ENCODE measurements at places on chromosomes 3 and 15. TPM values are rescaled to one million over a fixed set of nuclear protein-coding genes. Genes with fewer than 3 reads are reported as not detected.

The IMPG2 gene
- total RNA-seq: 2.1 TPM

GRCh38 chr3:103006526-103007183 lies 571.8 kb downstream of the ZPLD1 start:
- peak; percentile 17 for DNase-seq

DNA sequence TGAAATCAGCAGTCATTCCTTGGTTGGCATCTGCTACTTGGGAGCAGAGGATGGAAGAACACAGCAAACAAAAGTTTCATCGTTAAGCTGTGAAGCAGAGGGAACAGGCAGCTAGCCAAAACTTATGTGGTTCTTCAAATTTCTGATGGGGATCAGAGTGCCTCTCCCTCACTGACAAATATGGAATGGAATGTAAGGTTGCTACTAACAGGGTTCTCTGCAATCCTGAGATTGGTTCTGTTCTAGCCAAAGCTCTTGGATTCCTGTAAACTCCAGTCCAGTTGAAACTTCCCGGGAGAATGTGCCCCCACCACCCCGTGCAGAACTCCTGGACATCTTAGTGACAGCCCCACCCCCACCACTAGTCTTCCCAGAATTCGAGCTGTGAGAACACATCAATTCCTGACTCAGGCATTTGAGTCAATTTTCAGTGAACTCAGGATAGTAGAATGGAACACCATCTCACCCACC lies 55.9 kb upstream of the PHLDB2 start:
- DNase-seq: peak; percentile 72

DNA sequence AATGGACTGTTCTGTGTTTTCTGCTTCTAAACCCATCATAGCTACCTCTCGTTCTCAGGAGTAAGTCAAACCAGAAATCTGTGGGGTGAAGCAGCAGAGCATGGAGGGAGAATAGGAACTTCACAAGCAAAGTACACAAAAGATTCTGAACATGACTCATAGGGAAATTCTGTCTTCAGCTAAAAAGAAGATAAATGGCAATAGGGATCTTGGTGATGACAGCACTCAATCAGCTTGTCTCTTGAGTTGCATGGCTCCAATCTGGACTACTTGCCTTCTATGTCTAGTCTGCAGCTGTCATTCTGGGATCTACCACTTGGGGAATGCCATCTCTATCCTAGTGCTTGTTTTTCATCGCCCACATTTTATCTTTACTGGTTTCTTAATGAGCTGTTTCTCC lies 13.5 kb upstream of the GRAMD1C start:
- no peak for DNase-seq

DNA sequence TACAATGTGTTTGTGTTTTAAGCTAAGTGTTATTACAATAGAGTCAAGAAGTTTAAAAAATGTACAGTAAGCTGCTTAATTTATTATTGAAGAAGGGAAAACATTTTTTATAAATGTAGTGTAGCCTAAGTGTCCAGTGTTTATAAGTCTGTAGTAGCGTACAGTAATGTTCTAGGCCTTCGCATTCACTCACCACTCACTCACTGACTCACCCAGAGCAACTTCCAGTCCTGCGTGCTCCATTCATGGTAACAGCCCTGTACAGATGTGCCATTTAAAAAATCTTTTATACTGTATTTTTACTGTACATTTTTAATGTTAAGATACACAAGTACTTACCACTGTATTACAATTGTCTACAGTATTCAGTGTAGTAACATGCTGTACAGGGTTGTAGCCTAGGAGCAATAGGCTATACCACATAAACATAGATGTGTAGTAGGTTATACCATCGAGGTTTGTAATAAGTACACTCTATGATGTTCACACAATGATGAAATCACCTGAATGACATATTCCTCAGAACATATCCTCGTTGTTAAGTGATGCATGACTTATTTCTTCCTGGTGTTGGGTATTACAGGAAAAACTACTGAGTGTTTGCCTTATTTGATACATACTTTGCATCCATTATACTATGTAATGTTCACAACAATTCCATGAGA lies 156.6 kb upstream of the NUDT16 start:
- no peak for DNase-seq

The SAMD7 gene
- not detected for total RNA-seq

DNA sequence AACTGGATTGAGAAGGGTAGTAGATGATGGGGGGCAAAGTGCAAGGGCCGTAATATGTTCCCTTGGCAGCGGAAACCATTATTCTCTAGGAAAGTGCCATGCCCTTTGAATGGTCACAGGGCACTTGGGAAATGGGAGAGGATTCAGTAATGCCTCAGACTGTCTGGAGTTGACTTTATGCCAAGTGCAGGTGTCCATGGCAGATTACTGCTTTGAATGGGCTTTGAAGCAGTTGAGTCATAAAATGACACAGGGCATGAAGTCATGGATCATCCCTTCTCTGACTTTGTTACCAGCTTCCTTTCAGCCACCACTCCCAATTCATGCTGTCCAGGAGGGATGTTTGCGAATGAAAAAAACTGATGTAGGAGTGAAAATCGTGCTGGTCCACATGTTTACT lies 20.1 kb downstream of the AADACL2 start:
- no peak for DNase-seq

DNA sequence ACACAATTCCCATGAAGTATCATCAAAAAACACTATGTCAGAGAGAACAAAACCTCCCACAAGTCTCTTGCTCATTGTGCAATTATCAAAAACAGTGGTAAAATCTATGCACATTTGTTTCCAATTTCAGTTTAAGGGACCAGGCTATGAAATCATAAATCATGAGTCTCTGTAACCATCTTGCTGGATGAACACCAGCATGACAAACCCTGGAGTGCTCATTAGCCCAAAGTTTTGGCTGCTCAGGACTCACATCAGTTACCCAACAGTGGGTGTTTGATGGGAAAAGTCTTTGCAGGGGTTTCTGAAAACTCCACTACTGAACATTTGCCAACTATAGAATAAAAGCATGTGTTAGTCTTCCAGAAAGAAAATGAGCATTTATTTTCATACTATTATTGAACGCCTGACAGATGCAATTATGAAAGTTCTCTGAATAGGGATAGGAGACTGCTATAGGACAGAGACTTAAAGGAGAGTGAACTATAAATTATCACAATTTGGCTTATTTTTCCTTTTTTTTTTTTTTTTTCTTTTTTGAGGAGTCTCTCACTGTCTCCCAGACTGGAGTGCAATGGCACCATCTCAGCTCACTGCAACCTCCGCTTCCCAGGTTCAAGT lies 240.8 kb upstream of the KCNMB2 start:
- DNase-seq: peak; percentile 42

GRCh38 chr3:132569153-132569552 lies 27.9 kb upstream of the ACKR4 start:
- DNase-seq: peak; percentile 24

DNA sequence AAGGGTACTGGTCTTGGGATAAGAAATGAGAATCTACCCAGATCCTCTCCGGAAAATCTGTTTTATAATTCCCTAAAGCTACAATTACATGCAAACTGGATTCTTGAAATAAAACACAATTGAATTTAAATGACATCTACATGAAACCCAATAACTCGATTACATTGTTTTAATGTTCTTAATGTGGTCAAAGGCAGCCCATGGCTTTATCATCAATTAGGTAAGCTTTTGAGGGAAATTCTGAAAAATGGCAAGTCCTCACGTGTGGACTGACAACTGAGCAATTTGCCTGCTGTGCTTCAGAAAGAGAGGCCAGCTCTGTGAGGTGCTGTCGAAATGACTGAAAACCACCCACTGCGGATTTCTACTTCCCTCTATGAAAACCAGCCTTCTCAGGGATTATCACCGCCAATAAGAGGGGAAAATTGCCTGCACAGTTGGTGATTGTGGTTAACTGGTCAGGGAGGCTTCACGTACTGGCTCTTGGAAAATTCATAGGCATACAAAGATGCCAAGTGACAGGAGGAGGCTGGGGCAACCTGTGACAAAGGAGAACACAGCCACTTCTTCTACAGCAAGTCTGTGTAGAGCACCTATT lies 200.8 kb upstream of the SLCO3A1 start:
- DNase-seq: no peak

The GASK1A gene
- total RNA-seq: 11.2 TPM

The GRM7 gene
- 1.6 TPM for total RNA-seq

The NMNAT3 gene
- 7.5 TPM for total RNA-seq

The GFM1 gene
- total RNA-seq: 95.5 TPM

- no peak for DNase-seq
Observed at GRCh38 chr3:45927881-45928280, 15.4 kb upstream of the CXCR6 start.

DNA sequence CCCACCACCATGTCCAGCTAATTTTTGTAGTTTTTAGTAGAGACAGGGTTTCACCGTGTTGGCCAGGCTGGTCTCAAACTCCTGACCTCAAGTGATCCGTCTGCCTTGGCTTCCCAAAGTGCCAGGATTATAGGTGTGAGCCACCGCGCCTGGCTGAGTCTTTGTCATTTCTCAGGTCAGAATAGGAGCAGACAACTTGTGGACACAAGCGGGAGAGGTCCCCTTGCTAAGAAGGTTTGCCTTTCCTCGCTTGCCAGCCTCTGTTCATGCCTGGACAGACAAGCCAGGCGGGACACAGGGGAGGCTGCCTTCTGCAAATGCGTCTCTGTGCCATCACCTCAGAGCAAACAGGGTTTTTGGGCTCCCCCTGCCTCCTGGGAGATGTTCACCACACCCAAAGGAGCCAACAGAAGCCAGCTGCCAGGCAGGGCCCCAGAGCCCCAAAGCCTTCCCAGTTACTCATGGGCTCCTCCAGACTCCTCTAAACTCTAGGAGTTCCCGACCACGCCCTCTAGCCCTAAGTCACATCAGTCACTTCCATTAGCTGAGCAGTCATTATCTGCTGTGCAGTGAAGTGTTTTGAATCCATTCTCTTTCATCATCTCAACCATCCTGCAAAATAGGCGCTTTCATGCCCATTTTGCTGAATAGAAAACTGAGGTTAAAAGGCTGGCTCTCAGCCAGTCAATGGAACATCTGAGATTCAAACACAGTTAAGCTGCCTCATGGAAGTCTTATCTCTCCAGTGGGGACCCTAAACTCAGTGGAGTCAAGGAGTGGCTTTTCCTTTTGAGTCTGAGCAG lies 245.0 kb downstream of the UACA start:
- DNase-seq: no peak

- DNase-seq: peak; percentile 84
Observed at GRCh38 chr15:84633311-84634227, 20.5 kb downstream of the WDR73 start.

GRCh38 chr3:95752199-95752598 lies 1062.2 kb upstream of the EPHA6 start:
- no peak for DNase-seq

GRCh38 chr15:42082823-42083604 lies 11.3 kb downstream of the PLA2G4D start:
- peak; percentile 65 for DNase-seq

The SGO1 gene
- total RNA-seq: 3.8 TPM

- DNase-seq: no peak
Observed at GRCh38 chr3:42698911-42699230, 3.7 kb downstream of the HHATL start.

GRCh38 chr3:106631373-106632108 lies 745.7 kb upstream of the CCDC54 start:
- no peak for DNase-seq

DNA sequence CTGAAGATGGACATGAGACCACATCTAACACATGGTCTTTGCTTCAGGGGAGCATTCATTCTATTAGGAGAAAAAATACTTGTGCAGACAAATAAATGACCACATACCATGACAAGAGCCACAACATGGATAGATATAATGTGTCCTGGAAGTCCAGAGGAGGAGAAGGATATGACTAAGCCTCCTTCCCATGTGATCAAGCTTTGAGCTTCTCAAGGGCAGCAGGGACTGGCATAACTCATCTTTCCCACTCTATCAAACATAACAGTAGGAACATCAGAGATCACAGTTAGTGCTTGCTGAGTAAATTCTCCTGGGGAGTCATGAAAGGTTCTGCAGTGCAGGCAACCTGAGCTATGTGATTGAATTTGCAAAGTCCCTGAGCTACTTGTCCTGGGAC lies 86.0 kb upstream of the LPP start:
- DNase-seq: no peak

DNA sequence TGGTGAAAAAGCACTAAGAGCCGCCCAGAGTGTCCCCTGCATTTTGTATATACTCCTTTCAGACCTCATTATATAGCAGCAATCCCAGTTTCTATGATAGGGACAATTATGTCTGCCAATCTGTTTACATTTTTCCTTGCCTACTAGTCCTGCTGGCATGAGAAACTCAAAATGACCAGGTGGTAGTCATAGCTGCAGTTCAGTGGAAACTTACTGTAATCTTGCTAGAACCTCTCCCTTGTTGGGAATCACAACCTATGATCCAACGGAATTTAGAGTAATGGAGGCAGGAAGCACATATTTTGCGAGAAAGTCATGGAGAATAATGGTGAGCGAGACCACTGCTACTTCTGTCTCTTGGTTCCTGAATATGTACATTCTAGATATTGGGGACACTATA lies 28.6 kb upstream of the MINAR1 start:
- no peak for DNase-seq

DNA sequence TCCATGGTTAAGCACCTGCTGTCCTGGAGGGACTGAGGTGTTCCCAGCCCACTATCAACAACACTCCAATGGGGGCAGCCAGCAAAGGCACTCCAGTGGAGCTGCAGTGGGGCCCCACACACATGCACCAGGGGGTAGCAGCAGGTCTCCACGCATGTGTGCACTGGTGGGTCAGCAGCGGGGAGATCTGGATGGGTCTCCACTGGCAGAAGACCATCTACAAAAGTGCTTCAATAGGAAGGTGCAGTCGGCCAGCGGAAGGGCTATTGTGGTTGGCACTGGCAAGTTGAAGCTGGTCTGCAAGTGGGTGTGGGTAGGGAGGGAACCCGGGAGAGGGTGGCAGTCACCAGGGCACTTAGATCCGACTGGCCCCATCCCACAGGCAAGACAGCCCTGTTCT lies 1355.4 kb downstream of the NSUN3 start:
- DNase-seq: no peak

DNA sequence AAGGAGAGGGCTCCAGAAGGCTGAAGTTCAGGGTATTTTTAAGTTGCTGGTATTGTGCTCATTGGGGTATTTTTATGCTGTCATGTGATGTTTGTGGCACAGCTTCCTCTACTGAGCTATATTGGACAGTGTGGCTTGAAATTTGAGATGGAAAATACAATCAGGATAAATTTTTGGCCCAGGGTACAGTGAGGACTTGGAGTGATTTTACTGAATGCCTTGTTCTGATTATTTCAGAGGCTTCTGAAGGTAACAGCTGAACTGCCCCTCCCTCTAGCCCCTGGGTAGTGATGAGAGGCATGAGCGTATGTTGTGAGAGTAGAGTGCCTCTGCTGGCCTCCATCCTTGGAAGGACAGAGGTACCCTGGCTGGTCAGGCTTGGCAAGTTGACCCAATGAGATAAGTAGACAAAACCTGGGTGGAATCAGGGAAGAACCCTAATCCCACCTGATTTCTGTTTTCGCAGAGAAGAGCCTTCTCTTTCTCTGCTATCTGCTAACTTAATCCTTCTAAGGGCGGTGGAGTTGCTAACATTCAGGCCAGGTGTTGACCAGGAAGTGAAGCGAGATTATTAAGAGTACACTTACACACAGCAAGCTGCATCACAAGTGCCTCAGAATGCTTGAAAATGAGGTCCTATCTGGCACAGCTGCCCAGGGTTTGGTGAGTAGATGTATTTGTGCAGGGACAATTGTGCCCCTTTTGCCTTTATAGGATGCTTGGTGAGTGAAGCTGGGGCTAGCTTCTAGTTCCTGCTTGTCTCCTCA lies 98.1 kb upstream of the CLSTN2 start:
- DNase-seq: peak; percentile 65

The FGD5 gene
- total RNA-seq: 26.1 TPM

The FAH gene
- 94.9 TPM for total RNA-seq

The ITPKA gene
- 1.2 TPM for total RNA-seq

GRCh38 chr3:23496165-23496564 lies 293.0 kb downstream of the UBE2E2 start:
- DNase-seq: no peak

The KNG1 gene
- total RNA-seq: not detected

The DNAJC19 gene
- 30.0 TPM for total RNA-seq

The KLHL6 gene
- 4.2 TPM for total RNA-seq
